ENCODE measurements at places on chromosomes 6 and 20.

DNA sequence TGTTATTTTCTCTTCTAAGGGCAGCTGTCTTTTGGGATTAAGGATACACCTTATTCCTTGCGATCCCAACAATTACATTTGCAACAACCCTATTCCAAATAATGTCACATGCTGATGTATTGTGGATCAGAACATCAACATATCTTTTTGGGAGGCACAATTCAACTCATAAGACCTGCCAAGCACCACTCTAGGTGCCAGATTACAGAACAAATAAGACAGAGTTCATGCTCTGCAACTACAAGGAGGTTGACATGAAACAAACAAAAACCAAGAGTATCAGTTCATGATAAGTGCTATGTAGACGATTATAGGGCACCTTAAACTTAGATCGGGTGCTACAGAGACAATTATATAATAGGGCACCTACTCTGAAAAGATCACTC is 203.2 kb upstream of the SGK1 start:
- DNase-seq: no peak

DNA sequence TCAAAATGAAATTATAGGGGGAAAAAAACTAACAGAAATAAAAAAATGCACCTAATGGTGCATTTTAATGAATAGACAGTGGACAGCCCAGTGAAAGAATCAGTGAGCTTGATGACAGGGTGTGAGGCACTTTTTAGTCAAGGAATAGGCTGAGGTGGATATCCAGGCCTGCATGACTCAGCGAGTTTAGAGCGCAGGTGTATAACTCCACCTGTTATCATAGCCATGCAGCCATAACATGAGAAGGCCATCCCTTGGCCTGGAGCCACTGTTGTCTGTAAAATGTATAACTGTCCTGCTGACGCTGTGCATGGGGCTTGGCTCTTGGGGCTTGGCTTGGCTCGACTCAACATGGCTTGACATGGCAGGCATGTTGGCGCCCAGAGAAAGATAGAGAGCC is 331.5 kb upstream of the NOX3 start:
- DNase-seq: no peak

- DNase-seq: no peak
Observed at GRCh38 chr6:130434174-130434873, 68.5 kb downstream of the TMEM200A start.

GRCh38 chr6:106519460-106520394 is 109.6 kb downstream of the RTN4IP1 start:
- peak; percentile 78 for DNase-seq

GRCh38 chr6:157867981-157868380 is 44.9 kb downstream of the SNX9 start:
- DNase-seq: no peak

DNA sequence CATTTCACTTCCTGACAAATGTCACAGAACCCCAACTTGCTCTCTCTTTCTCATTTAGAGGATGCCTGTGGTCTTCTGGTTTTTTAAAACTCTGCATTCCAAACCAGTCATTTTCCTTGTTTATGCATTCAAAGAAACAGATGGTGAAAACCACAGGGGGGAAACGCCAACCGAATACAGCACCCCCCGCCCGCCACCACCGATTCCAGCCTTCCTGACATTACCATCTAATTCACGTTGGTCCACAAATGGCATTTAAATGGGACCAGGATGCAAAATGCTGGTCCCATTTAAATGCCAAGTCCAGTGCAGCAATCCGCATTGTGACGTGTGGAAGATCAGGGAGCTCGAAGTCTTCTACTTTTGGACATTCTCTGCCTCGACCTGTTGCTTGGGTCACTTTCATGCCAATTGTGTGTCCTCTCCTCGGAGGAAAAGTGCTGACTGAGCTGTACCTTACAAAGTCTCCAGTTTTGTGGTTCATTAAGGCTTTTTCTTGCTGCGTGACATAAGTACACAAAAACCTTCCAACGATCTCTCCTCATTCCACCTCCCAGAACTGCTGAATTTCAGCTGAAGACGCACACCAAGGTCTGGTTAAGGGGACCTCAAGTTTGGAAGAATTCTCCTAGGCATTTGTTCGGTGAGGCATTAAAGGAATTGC is 35.8 kb downstream of the NEDD9 start:
- DNase-seq: no peak

DNA sequence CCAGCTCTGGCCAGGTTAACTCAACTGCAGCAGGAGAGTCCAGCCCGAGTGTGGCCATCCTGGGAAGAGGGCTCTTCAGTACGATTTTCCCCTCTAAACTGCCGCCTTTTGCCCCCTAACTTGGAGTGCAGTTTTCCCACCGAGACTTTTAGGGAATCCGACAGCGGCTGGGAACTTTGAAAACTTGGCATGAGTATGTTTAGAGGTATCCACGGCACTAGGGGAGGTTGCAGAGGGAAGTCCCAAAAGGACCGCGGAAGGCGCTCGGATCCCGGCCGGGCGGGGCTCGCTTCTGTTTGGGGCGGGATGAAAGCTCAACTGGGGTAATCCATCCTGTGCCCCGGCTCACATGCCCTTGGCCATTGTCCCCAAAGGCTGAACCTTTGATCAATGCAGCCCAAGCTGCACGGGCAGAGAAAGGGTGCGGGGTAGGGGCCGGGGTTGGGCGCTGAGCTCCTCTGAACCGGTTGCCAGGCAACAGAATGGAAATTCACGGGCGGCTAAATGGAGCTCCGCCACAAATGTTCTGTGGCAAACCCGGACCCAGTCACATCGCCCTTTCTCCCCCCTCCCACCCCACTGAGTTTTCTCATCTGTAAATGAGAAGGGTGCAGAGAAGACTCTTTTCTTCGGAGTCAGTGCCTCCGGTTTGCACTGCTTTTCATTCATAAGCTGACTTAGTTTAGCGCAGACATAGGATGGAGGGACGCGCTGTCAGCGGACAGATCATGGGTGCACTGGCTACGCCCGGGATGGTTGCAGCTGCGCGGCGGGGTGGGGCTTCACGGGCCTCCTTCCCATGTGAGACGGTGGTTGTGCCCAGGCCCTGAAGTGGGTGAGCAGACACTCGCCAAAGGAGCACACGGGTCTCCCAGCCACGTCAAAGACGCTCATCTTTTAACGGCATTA is 2.3 kb downstream of the BMP6 start:
- DNase-seq: no peak
